ENCODE measurements at places on chromosomes 2 and 18. TPM values are rescaled to one million over a fixed set of nuclear protein-coding genes. Genes with fewer than 3 reads are reported as not detected.

POTEC gene
- 0.08 TPM for polyA plus RNA-seq

CAVIN2 gene
- 15.1 TPM for polyA plus RNA-seq

TMEM200C gene
- 8.2 TPM for polyA plus RNA-seq

SLC19A3 gene
- polyA plus RNA-seq = 6.1 TPM

ASTL gene
- polyA plus RNA-seq = 0.27 TPM

ZBTB7C gene
- polyA plus RNA-seq = 9.4 TPM

RGPD3 gene
- polyA plus RNA-seq = 0.35 TPM

DTNA gene
- 190 TPM for polyA plus RNA-seq

KRTCAP3 gene
- 2.6 TPM for polyA plus RNA-seq

EMILIN1 gene
- polyA plus RNA-seq = 11.4 TPM

GRCh38 chr2:72270556-72271275, 123.1 kb upstream of the CYP26B1 start:
- DNase-seq = no peak

GRCh38 chr2:151937966-151938365, 109.7 kb upstream of the ARL5A start:
- DNase-seq = no peak

- no peak for DNase-seq
Measured at GRCh38 chr2:214651451-214651850, 158.0 kb downstream of the BARD1 start.

GRCh38 chr2:129610766-129611165, 368.7 kb upstream of the RAB6C start:
- DNase-seq = peak; percentile 55

GRCh38 chr2:182548031-182548950, 121.5 kb upstream of the PDE1A start:
- no peak for DNase-seq

- no peak for DNase-seq
Measured at GRCh38 chr18:45542043-45542442, 73.2 kb upstream of the SLC14A2 start.

GRCh38 chr2:172434821-172435605, 7.6 kb downstream of the ITGA6 start:
- DNase-seq = no peak

- DNase-seq = no peak
Measured at GRCh38 chr2:6845903-6846302, 19.8 kb downstream of the CMPK2 start.

DNA sequence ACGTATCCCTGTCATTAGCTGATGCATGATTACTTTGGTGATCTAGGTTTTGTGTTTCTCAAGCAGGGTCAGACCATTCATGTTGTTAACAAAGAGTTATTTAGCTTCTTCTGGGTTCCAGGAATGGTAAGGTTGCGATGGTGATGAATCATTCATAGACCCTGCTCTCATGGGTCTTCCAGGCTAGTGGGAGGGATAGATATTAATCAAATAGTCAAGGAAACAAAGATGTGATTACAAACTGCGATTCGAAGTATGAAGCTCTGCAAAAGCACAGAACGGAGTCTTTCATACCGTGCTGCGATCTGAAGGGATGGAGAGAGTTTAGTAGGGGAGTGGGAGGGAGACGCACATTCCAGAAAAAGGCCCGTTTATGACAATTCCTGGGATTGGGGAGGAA, 42.1 kb downstream of the CAVIN2 start:
- no peak for DNase-seq

DNA sequence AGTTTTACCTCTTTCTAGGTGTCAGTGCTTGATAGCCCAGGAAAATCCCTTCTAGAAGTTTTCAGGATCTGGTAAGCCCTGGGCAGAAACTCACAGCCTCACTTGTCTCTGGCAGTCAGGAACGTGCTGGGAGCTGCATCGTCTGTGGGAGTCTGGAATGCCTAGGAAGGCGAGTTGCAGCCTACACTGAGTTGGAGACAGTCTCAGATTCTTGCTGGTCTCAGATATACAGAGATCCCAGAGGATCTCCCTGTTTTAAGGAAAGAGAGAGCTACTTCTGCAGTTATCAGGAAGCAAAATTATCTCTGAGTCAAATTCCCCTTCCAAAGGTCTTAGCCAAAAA, 104.4 kb upstream of the CDC42EP3 start:
- peak; percentile 55 for DNase-seq

DNA sequence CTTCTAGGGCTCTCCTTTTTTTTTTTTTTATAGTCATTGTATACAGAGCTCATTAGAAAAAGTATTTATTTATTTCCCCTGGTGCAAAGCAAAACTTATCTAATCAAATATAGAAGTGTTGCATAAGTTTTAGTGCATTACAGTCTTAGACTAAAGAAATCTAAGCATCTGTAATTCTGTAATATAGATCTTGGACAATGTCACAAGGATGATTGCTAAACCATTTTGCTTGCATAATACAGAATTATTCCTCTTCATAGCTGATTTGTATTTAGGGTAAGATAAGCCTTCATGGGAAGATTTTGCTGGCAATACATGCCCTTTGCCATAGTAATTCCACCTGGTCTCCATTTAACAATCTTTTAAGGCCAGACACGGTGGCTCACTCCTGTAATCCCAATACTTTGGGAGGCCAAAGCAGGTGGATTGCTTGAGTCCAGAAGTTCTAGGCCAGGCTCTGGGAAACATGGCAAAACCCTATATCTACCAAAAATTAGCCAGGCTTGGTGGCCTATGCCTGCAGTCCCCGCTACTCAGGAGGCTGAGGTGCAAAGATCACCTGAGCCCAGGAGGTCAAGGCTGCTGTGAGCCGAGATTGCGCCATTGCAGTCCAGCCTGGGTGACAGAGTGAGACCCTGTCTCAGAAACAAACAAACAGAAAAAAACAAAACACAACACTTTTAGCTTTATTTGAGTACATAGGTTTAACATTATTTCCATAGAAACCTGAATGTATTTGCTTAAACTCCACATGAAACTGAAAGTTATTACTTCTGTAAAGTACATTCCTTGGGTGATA, 2.2 kb upstream of the ACADL start:
- no peak for DNase-seq

DNA sequence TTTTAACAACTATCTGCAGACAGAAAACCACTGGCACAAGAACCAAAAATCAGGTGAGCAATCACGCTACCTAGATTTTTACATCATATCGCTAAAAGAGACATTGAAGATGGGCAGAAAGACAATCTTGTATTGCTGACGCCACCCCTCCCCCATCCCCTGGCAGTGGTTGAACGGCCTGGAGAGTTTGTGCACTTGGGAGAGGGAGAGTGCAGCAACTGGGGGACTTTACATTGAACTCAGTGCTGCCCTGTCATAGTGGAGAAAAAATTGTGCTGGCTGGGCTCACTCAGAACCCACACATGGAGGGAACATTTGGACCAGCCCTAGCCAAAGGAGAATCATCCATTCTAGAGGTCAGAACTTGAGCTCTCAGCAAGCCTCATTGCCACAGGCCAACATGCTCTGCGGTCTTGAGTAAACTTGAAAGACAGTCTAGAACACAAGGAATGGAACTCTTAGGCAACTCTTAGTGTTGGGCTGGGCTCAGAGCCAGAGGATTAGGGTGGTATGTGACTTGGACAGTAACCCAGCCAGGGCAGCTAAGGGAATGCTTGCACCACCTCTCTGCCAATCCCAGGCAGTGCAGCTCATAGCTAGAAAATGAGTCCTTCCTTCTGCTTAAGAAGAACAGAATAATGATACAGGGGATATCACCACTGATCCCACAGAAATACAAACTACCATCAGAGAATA, 220.0 kb upstream of the CYP26B1 start:
- no peak for DNase-seq

- DNase-seq = no peak
Measured at GRCh38 chr18:11380968-11381367, 228.4 kb upstream of the SLC35G4 start.

- DNase-seq = no peak
Measured at GRCh38 chr18:48727681-48728080, 188.8 kb downstream of the CTIF start.

DNA sequence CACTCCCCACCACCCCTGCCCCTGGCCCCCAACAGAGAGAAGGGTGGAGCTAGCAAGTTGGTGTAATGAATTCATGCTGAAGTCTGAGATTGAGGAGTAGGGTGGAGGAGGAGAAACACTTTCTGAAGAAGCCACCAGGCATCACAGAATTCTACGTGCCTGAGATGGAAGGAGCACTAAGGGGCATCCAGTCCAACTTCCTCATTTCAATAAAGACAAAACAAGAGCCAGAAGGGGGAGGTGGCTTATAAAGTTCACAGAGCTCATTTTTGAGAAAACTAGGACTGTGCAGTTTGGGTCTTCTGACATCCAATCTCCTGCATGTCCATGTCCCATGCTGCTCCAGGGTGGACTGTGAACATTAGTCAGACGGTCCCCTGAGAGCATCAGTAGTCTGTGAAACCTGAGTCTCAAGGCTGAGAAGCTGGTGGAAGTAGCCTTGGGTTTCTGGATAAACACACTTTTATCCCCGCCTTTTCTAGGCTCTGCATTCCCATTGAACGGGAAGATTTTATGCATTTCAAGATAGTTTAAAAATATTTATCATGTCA, 77.7 kb downstream of the TRIM43 start:
- no peak for DNase-seq

DNA sequence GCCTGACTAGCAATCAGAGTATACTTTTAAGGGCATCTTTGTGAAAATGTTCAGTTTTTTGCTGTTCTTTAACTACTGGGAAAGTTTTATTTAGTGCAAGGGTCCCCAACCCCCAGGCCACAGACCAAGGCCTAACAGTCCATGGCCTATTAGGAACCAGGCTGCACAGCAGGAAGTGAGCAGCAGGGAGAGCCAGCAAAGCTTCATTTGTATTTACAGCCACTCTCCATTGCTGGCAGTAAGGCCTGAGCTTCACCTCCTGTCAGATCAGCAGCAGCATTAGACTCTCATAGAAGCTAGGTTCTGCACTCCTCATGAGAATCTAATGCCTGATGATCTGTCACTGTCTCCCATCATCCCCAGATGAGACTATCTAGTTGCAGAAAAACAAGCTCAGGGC, 17.1 kb upstream of the NR4A2 start:
- no peak for DNase-seq

GRCh38 chr2:121804340-121804739, 48.9 kb downstream of the TSN start:
- peak; percentile 73 for DNase-seq

GRCh38 chr2:130827502-130828251, 9.0 kb upstream of the ARHGEF4 start:
- DNase-seq = no peak

DNA sequence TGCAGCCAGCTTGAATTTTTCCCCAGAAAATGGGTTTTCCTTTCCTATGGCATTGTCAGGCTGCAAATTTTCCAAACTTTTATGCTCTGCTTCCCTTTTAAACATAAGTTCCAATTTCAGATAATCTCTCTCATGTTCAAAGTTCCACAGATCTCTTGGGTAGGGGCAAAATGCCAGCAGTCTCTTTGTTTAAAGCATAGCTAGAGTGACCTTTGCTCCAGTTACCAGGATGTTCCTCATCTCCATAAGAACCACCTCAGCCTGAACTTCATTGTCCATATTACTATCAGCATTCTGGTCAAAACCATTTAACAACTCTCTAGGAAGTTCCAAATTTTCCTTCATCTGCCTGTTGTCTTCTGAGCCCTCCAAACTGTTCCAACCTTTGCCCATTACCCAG, 68.3 kb downstream of the SGPP2 start:
- DNase-seq = no peak
